WTC11 (cell line): ENCODE measurements at places on chromosomes 3 and 15.

DNA sequence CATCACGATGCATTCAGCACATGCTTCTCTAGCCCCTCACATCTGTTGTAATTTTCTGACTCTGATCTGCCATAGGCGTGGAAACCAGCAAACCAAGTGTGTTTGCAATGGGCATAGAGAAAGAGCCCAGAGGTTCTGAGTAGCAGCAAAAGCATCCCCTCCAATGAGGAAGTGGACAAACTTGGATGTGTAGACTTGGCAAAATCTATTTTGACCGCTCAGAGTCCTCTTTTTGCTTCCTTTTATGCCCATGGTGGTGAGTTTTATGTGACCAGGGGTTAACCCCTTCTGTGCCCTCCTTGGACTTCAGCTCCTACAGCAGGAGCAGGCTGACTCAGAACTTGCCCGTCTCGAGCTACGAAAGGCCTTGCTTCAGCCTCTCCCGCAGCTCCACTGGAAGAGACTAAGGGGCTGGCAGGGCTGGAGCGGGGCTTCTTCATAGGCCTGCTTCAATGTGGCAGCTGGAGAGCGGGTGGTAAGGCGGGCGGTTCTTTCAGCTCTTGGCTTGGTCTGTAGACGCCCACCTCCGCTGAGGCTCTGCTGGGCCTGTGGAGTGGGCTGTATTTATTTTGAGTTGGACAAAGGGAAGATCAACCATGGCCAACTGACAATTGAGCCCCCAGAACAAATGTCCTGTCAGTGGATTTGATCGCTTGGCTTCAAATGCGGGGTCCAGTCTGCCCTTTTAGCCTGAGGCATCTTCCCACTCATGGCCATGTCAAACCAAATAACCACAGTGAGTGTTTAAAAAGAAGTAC is 6.5 kb upstream of the ETV5 start:
- H3K36me3 ChIP-seq = no peaks in the 10 kb centered on the region
- DNase-seq = no peak
- peaks cover 24% of the 10 kb centered on the region for H3K4me1 ChIP-seq
- H3K27me3 ChIP-seq = peaks cover 80% of the 10 kb centered on the region

GRCh38 chr3:179348325-179349013 is 960 bp downstream of the MFN1 start:
- DNase-seq = no peak
- H3K4me3 ChIP-seq = peak overlapping the region; percentile 99
- H3K36me3 ChIP-seq = peaks cover 17% of the 10 kb centered on the region
- peak overlapping the region; percentile 55; the same call in 1 of the 2 replicates for H3K27ac ChIP-seq
- H3K4me1 ChIP-seq = peaks cover 8% of the 10 kb centered on the region

DNA sequence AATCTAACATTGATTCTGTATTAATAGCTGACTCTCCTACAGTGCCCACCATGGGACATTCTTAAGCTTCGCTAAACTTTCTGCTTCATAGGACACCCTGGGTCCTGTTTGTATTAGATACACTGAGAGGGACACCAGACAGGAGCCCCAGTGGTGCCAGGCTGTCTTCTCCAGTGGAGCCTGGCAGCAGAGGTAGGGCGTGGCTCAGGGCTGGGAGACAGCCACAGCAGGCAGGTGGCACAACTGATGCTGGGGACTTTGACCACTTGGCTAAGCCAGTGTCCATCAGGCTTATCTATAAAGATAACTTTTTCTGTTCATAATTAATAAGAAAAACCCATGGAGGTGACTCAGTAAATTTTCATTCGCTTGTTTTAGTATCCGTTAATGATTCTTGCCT is 21.8 kb downstream of the NIPA1 start:
- no peak overlapping the region for H3K4me3 ChIP-seq
- 0 out of 2 replicates have a peak overlapping the region, but pooled peaks have one; percentile 57 for H3K27ac ChIP-seq
- H3K4me1 ChIP-seq = peaks cover 4% of the 10 kb centered on the region
- H3K27me3 ChIP-seq = no peaks in the 10 kb centered on the region
- DNase-seq = no peak

DNA sequence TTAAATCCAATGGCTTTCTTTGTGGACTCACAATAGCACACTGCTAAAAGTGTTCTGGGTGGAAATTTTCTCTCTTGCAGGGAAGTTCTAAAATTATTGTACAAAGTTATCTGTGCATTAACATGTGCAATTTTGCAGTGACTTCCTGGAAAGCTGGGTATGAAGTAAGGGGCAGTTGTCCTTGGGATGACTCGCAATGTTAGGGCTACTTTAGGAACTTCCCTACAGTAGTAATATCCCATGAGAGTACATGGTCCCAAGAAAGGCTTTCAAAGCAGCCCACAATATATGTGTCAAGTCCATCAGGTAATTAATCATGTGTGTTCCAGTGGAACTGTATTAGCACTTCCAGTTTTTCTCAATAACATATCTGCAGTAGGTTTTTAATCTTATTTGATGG is 201.0 kb upstream of the UBE2E2 start:
- H3K36me3 ChIP-seq = no peaks in the 10 kb centered on the region
- peaks cover 6% of the 10 kb centered on the region for H3K4me1 ChIP-seq
- DNase-seq = no peak
- H3K4me3 ChIP-seq = no peak overlapping the region
- H3K27ac ChIP-seq = no peak overlapping the region

DNA sequence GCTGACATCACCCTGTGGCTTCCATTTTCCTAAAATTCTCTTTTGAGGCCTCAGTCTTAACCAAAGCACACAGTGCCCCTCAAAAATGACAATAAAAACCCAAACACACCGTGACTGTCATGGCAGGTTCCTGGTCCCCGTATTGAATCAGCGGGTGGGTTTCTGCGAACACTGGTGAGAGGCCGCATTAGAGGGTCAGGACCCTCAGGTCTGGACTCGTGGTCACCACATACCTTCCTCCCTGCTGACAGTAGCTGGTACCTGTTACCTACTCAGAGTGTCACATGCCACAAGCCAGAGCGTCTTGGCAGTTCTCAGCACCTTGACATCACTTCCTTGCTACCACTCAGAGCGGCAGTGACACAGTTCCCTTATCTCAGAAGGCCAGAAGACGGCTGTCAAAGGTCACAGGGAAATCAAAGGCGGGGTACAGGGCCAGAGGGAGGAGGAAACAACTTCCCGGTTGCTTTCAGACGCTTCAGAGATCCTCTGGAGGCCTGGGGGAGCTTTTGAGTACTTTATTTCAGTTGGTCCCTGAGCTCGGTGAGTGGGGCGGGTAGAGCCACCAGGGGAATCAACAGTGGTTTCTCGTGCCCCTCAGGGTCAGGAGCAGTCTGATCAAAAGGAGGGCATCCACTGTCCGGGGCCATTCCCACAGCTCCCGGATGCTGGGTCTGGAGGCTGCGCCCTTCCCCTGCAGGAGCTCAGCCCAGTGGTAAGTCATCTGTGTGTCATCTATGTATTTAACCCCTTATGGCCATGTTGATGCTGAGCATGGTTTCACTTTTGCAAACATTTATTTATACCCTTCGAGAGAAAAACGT is at the start of the genes CCR5AS and CCRL2:
TSS of gene CCR5AS (minus strand) at position 279 of the 824 bp plus-strand sequence.
TSS of gene CCRL2 (plus strand) at position 472 of the 824 bp plus-strand sequence. CDS start 821 bp downstream, outside the sequence.
- H3K4me1 ChIP-seq = peaks cover 2% of the 10 kb centered on the region; the same call in 1 of the 2 replicates
- H3K4me3 ChIP-seq = no peak within 1 kb of the TSS
- DNase-seq = no peak
- H3K36me3 ChIP-seq = no peaks in the 10 kb centered on the region

GRCh38 chr15:33091983-33092693 is 102.4 kb downstream of the FMN1 start:
- no peak overlapping the region for H3K27ac ChIP-seq
- no peaks in the 10 kb centered on the region for H3K27me3 ChIP-seq
- no peaks in the 10 kb centered on the region for H3K36me3 ChIP-seq
- H3K4me3 ChIP-seq = no peak overlapping the region

DNA sequence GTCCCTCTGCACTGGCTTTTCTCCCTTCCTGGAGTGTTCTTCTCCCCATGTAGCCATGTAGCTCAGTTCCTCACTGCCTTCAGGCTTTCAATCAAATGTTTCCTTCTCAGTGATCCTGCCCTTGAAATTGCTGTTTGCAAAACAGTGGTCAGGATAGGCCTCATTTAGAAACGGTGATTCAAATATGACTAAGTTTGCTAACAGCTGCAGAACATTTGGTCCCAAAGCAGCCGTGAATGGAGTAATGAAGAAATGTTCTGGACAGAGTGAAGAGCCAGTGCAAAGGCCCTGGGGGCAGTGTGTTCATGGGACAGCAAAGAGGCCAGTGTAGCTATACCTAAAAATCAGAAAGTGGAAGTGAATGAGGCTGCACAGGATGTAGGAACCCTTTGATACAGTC is 223.4 kb downstream of the FEZF2 start:
- no peaks in the 10 kb centered on the region for H3K36me3 ChIP-seq
- no peak overlapping the region for H3K4me3 ChIP-seq
- no peak for DNase-seq

GRCh38 chr15:95565690-95566089 is 764.8 kb upstream of the NR2F2 start:
- no peaks in the 10 kb centered on the region for H3K27me3 ChIP-seq
- no peak for DNase-seq
- no peak overlapping the region for H3K4me3 ChIP-seq
- H3K27ac ChIP-seq = no peak overlapping the region
- H3K4me1 ChIP-seq = peaks cover 16% of the 10 kb centered on the region

- DNase-seq = no peak
- no peaks in the 10 kb centered on the region for H3K27me3 ChIP-seq
- H3K4me1 ChIP-seq = peaks cover 27% of the 10 kb centered on the region
- H3K27ac ChIP-seq = no peak overlapping the region
- peaks cover 15% of the 10 kb centered on the region for H3K36me3 ChIP-seq
These were observed 161.2 kb upstream of the NECTIN3 start for GRCh38 chr3:110910346-110910955.

DNA sequence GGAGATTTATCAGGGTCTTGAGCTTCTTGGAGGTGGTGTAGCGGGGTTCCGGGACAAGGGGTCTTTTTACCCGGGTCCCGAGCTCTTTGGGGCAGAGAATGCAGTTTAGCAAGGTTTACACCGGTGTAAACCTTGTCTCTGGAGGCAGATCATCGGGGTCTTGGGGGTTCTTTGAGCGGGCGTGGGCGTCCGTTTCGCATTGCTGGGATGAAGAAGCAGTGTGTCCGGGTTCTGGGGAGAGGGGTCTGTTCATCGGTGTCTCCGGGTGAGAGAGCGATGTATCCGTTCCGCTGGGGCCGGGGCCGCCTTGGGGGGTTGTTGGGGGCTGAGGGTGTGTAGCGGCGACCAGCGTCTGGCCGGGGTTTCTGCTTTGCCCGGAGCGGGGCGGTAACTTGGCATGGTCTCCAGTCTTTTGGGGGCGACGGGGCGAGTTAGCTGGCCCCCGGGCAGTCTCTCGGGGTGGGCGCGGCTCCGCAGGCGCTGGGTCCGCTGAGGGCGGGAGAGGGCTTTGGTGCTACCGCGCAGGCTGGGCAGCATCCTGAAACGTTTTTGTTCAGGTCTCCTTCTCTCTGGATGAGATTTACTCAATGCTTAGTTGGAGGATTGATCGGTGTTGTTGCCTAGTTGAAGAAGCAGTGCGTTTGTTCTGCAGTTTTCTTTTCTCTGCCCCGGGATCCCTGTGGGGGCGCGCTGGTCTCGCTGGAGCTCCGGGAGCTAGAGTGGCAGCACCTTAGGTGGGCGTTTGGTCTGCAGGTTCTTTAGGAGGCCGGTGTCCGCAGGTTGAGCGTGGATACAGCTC is 843 bp downstream of the GLCE start:
- peak; percentile 48 for DNase-seq
- H3K4me3 ChIP-seq = peak overlapping the region; percentile 95

GRCh38 chr3:39935261-39935660 is 125.9 kb downstream of the MYRIP start:
- no peak overlapping the region for H3K4me3 ChIP-seq
- peaks cover 17% of the 10 kb centered on the region for H3K4me1 ChIP-seq
- H3K27ac ChIP-seq = no peak overlapping the region
- no peaks in the 10 kb centered on the region for H3K36me3 ChIP-seq
- no peaks in the 10 kb centered on the region for H3K27me3 ChIP-seq
- no peak for DNase-seq

- no peak overlapping the region for H3K4me3 ChIP-seq
- no peak overlapping the region for H3K27ac ChIP-seq
- H3K27me3 ChIP-seq = peaks cover 4% of the 10 kb centered on the region
- no peaks in the 10 kb centered on the region for H3K36me3 ChIP-seq
- DNase-seq = no peak
These were observed 31.1 kb upstream of the RASA2 start for GRCh38 chr3:141455603-141456300.

DNA sequence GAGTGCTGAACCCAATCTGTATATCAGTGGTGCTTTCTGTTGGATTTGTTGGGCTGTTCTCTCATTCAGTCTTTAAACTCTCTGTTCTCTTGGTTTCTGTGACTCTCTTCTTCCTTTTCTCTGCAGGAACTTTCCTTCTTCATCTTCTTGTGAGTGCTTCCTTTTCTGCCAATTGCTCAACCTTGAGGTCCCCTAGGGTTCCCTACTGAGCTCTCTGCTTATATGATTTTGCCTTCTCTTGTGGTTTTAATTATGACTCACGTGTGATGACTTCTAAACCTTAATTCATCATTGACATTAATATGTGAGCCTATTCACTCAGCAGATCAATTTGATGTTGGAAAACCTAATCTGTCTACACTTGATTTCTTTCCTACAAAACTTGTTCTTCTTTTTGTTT is 39.4 kb downstream of the MOBP start:
- H3K4me1 ChIP-seq = no peaks in the 10 kb centered on the region
- H3K27me3 ChIP-seq = peaks cover 23% of the 10 kb centered on the region
- no peak overlapping the region for H3K4me3 ChIP-seq
- H3K36me3 ChIP-seq = no peaks in the 10 kb centered on the region

GRCh38 chr3:68793759-68794701 is 138.3 kb downstream of the TAFA4 start:
- H3K27ac ChIP-seq = no peak overlapping the region
- peaks cover 4% of the 10 kb centered on the region for H3K4me1 ChIP-seq
- no peak overlapping the region for H3K4me3 ChIP-seq
- no peaks in the 10 kb centered on the region for H3K36me3 ChIP-seq
- H3K27me3 ChIP-seq = no peaks in the 10 kb centered on the region
- no peak for DNase-seq

DNA sequence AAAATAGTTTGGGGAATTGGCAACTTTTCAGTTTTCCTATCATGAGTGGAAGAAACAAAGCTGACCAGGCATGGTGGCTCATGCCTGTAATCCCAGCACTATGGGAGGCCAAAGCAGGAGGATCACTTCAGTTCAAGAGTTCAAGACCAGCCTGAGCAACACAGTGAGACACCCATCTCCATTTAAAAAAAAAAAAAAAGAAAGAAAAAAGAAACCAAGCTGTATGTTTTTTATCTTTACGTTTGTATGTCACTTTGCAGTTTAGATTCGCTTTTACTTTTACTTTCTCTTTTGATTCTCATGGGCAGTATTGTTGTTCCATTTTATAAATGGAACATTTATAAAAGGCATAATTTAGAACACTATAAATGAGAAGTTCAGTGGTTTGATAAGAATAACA is 31.2 kb upstream of the TNIK start:
- no peaks in the 10 kb centered on the region for H3K27me3 ChIP-seq
- no peak for DNase-seq
- H3K36me3 ChIP-seq = no peaks in the 10 kb centered on the region
- H3K27ac ChIP-seq = no peak overlapping the region
- no peak overlapping the region for H3K4me3 ChIP-seq

GRCh38 chr3:126389112-126389793 is 5.5 kb upstream of the CFAP100 start:
- peak; percentile 89 for DNase-seq
- 0 out of 2 replicates have a peak overlapping the region, but pooled peaks have one; percentile 16 for H3K27ac ChIP-seq
- H3K36me3 ChIP-seq = no peaks in the 10 kb centered on the region
- H3K4me1 ChIP-seq = peaks cover 13% of the 10 kb centered on the region
- peak overlapping the region; percentile 52 for H3K4me3 ChIP-seq
- peaks cover 34% of the 10 kb centered on the region for H3K27me3 ChIP-seq
